ENCODE measurements at places on chromosomes 16 and 17. TPM values are rescaled to one million over a fixed set of nuclear protein-coding genes. Genes with fewer than 3 reads are reported as not detected.

Gene TK2
- total RNA-seq: 17.6 TPM

Gene SOCS1
- 211 TPM for total RNA-seq

Gene NT5C
- 53.9 TPM for total RNA-seq

Gene PROCA1
- 7.1 TPM for total RNA-seq

Gene KRT31
- not detected for total RNA-seq

Gene HLF
- total RNA-seq: 2.4 TPM

Gene CDK3
- total RNA-seq: 7.6 TPM

Gene RHBDL3
- 0.32 TPM for total RNA-seq
